ENCODE measurements at places on chromosomes 12 and 14.

DNA sequence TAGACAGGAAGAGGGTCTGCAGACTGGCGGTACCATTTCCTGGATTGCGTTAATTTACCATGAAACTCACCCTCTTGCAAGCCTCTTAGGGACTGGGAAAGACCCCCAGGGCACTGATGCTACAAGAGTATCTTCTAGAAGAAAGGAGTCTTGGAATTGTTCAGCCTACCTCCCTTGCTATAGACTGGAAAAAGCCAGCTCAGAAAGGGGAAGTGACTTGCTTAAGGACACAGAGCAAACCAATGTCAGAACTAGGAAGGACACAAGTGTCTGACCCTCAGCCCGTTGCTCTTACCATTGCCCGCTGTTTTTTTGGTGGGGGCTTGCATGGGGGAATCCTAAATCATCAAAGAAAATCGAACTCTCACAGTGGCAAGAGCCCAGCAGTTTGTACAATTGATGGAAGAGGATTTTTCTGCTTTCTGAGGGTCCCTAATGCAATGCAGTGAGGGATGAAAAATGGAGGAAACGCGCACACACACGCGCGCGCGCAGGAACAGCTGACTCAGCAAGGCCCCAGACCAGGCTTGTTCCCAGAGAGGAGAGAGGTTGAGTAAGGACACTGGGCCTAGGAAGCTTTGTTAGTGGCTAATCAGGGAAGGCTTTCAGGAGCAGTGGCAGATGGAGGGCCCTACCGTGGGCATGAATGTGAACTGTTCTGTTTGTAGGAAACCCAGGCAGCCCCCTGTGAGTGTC is 50.9 kb downstream of the RIN3 start:
- no peak for DNase-seq

DNA sequence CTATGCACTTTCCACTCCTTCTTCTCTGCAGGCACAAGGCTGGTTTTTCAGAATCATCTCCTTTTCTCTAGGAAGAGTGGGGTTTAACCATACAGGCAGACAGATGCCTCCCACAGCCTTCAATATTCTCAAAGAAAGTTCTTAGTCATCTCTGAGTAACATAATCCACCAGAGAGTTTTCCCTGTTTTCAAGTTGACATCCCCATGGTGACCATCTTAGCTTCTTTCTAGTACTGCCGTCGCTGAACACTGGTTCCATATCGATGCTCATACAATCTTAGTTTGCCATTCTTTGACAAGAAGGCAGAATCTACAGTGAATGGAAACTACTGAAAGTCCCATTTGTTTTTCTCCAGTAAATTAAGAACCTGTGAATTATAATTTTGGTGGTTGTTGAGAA is 28.6 kb downstream of the TPH2 start:
- no peak for DNase-seq

- DNase-seq, result no peak
These were observed 85.9 kb downstream of the TTC7B start for GRCh38 chr14:90730206-90730766.

GRCh38 chr12:130873106-130873795 is 1.4 kb downstream of the RAN start:
- no peak for DNase-seq

- no peak for DNase-seq
These were observed 271.4 kb downstream of the RPS29 start for GRCh38 chr14:49314737-49315136.

DNA sequence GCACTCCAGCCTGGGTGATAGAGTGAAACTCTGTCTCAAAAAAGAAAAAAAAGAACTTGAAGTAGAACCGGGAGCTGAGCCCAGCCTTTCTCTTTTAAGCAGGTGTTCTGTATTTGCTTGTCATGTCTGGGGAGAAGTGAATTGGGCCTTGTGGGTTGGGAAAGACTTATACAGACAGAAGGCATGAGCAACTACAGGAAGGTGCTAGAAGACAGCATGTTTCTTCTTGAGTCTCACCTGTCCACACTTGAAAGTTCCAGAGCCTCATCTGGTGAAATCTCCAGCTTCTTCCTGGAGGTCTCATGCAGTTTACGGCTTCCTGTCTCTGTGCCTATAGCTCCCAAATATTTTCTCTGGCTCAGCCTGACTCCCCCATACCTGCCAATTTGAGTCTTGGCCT is 2.5 kb downstream of the PGAM5 start:
- DNase-seq, result no peak

- DNase-seq, result no peak
These were observed 53.9 kb downstream of the DAD1 start for GRCh38 chr14:22535126-22535525.

DNA sequence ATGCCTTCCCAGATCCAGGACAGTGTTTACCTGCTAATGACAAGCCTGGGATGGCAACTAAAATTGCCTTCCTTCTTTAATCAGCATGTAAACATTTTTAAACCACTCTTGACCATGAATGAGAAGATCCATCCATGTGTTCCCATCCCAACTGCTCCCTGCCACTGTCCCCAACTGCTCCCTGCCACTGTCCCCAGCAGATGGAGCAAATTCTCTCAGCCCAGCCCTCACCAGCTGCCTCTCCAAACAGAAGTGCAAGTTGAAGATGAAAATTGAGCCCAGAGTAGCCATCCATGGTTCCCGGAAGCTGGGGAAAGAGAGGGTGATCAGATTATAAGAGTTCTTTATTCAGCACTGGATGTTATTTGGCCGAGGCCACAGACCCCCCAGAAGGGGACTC is 133.1 kb downstream of the SLC15A4 start:
- DNase-seq, result peak; percentile 29

- no peak for DNase-seq
These were observed 91.7 kb downstream of the ZFP36L1 start for GRCh38 chr14:68701001-68701741.

DNA sequence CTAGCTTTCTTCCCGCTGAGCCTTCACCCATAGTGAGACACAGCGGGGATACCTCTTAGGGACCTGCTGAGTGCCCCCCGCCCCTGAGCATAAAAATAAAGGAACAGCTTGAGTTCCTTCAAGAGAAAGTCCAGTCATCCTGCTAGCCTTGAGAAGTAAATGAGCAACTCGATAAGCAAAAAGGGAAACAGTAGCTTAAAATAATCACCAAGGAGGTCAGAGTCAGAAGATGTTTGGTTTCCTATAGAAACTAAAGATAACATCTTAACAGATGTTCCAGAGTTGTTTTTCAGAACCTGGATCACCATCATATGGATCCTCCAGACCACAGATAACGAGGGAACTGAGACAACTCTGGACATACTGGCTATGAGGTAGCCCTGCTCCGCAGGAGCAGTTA is 94.0 kb downstream of the BCAT1 start:
- DNase-seq, result no peak

GRCh38 chr12:124015494-124016461 is 42.8 kb downstream of the ZNF664 start:
- no peak for DNase-seq

DNA sequence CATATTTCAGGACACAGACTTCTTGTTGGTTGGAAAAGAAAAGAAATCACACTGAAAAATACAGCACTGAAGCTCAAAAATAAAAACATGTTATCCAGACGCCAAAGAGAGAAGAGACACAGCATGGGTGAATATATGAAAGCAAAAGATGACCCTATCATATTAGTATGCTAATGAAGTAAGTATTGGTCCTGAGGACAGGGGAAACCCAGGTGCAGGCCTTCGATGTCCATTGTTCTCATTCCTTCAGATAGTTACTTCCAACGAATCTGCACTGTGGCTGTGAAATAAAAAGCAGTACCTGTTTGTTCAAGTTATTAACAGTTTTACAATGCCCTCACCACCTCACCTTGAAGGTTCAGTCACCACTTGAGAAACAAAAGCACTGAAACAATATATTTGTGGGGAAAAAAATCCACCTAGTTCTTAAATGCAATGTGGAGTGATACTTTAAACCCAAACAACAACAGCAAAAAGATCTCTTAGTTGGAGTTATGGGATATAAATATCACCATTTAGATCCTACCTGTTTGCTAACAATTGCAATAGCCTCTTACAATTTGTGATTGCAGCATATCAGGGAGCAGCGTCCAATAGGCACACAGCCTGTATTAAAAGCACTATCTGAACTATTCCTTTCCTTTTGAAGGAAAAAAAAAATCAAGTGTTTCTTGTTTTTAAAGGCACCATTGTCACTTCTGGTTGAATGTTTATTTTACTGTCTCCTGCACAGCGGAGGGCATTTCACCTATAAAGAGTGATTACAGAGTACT is 188.1 kb downstream of the BCAT1 start:
- DNase-seq, result peak; percentile 37

GRCh38 chr14:98008381-98009113 is 1211.4 kb downstream of the VRK1 start:
- no peak for DNase-seq

DNA sequence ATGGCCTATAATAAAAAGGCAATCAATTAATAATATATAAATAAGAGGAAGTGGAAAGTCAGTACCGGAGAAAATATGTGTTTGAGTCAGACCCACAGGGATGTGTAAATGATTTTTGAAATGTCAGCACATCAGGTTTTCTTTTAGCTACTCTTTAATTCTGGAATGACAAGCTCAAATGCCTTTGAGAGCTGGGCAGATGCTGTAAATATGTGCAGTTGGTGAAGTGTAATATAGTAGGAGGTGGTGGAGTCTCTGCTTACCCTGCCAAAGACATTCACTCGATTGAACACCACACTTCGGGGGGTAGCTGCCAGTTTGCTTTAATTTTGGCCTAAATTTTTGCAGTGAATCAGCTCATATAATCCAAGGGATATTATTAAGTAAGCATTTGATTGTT is 93.0 kb downstream of the PLEKHA5 start:
- DNase-seq, result no peak

GRCh38 chr14:71665157-71665556 is 267.1 kb upstream of the RGS6 start:
- no peak for DNase-seq

- no peak for DNase-seq
These were observed 309.3 kb downstream of the ITPR2 start for GRCh38 chr12:26523708-26524150.

DNA sequence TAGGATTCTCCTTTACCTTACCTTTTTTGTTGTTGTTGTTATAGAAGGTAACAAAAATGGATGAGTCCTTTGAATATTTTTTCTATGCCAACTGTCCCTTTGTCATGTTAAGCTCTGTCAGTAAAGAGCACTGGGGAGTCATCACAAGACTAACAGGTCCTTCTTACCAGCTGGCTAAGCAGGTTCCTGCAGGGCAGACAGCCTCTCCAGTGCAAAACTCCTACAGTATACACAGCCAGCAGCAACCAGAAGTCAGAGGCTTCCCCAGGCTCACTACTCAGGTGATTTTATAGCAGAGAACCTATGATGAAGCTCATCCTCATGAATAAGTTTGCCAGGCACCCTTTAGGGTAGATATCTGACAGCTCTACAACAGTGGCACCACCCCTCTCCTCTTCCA is 271.1 kb downstream of the RERGL start:
- DNase-seq, result no peak

- DNase-seq, result no peak
These were observed 191.9 kb downstream of the NUBPL start for GRCh38 chr14:31752867-31753661.

DNA sequence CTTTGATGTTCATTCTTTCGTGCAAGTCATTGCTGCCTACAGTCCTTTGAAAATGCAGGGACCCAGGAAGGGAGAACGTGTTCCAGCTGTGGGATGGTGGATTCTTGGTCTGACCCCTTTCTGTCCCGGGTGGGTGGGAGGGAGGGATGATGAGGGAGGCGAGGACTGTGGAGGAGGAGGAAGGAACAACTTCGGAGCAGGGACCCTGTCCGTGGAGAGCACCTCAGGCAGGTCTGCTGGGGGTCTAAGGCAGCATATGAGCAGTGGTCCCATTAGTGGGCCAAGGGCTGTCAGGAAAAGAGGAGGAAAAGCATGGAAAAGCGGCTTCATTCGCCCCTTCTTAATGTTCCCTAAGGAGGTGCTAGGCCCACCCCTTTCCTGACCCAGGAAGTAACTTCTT is 36.0 kb downstream of the CACNA2D4 start:
- no peak for DNase-seq

GRCh38 chr12:64915242-64915641 is 90.8 kb downstream of the TBC1D30 start:
- no peak for DNase-seq

- no peak for DNase-seq
These were observed 86.8 kb upstream of the TMEM132C start for GRCh38 chr12:128180166-128180565.

- DNase-seq, result no peak
These were observed 111.5 kb downstream of the SRGAP1 start for GRCh38 chr12:63955831-63956666.

DNA sequence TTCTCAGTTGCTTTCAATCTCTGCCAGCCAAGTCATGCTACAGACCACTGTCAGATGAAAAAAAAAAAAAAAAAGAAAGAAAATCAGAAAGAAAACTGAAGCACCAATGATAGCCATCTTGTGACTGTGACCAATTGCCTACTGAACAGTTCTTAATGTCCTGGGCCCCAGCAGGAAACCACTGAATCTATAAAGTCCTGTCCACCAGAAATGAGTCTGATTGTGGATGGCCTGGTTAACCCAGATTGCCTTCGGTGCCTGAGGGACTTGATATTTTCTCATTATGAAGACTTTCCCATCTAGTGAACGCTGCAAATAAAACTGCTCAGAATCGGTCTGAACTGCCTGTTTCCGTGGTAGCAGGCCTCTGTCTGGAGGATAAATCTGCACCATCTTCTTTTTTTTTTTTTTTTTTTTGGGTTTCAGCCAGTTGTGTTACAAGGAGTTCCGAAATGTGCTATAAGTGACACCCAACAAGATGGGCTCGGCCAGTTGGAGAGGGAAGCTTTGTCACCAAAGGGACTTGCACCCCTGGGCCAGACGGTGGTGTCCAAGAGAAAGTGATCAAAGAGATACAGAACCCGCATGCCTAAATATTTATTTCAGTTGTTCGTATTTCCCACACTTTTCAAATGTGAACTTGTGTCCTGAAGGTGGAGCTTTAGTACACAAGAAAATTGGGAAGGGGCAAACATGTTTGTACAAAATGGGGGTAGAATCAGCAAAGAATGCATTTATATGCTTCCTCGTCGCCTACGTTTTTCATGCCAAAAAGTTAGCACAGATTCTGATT is 3.0 kb upstream of the PLXNC1 start:
- no peak for DNase-seq

DNA sequence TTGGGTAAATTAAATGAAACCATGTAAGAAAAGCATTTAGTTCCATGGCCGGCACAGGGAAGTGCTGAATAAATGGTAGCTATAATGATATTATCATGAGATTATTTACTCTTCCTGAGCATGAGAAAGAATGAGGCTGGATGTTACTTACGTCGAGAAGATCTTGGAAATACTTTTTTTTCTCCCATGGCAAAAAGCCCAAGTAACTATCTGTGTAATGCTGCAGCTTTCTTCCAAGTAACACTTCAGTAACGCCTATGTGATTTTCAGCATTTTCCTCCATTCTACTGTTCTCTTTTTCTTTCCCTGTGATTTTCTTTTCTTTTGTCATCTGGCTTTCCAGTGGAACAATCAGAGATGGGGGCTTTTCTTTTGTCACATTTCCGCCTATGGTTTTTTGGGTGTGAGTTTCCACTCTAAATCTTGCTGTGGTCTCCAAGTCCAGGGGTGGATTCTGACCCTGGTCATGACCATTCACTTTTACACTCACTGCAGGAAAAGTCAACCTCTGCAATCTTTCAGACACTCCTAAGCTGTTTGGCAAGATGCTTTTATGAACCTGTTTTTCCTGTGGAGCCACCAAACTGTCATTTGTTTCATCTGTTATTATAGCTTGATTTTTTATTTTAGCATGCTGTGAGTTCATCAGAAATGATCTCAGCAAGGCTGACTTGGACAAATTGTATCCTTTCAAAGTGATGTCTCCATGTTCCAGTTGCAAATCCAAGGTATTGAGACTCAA is 25.0 kb upstream of the SYCP3 start:
- no peak for DNase-seq
